ENCODE measurements at places on chromosomes 5 and 9.

- ATAC-seq = no peak
- H3K4me1 ChIP-seq = no peaks in the 10 kb centered on the region
- no peaks in the 10 kb centered on the region for H3K36me3 ChIP-seq
- no peaks in the 10 kb centered on the region for H3K27me3 ChIP-seq
- no peak overlapping the region for H3K27ac ChIP-seq
Measured at GRCh38 chr9:74521009-74521408, 23.9 kb downstream of the RORB start.

DNA sequence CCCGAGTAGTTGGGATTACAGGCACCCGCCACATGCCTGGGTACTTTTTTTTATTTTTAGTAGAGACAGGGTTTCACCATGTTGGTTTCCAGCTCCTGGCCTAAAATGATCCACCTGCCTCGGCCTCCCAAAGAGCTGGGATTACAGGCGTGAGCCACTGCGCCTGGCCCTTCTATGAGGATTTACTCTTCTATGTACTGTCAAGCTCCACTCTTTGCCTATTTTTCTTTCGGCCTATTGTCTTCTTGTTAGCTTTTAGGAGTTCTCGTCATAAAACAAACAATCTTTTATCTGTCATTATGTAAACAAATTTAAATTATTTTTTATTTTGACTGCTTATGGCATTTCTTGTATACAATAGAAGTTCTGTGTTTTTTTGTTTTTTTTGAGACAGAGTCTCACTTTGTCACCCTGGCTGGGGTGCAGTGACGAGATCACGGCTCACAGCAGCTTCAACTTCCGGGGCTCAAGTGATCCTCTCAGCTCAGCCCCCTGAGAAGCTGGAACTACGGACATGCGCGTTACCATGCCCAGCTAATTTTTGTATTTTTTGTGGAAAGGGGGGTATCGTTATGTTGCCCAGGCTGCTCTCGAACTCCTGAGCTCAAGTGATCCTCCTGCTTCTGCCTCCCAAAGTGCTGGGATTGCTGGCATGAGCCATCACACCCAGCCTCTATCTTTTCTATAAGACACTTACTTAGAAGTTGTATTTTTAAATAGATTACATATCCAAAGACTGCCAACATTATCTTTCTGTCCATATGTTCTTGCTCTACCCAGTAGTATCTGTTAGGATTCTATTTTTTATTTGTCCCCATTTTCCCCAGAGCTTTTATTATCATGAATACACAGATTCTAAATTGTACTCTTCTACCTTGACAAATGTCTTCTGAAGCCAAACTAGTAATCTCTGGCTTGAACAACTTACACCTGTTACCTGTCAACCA, 29.2 kb downstream of the CSNK1A1 start:
- H3K27ac ChIP-seq = peak overlapping the region; percentile 56
- H3K36me3 ChIP-seq = no peaks in the 10 kb centered on the region
- H3K4me1 ChIP-seq = peaks cover 45% of the 10 kb centered on the region

- no peaks in the 10 kb centered on the region for H3K36me3 ChIP-seq
- no peaks in the 10 kb centered on the region for H3K27me3 ChIP-seq
- no peak overlapping the region for H3K4me3 ChIP-seq
- H3K27ac ChIP-seq = no peak overlapping the region
- no peaks in the 10 kb centered on the region for H3K4me1 ChIP-seq
Measured at GRCh38 chr5:167207081-167207480, 1084.4 kb upstream of the WWC1 start.

DNA sequence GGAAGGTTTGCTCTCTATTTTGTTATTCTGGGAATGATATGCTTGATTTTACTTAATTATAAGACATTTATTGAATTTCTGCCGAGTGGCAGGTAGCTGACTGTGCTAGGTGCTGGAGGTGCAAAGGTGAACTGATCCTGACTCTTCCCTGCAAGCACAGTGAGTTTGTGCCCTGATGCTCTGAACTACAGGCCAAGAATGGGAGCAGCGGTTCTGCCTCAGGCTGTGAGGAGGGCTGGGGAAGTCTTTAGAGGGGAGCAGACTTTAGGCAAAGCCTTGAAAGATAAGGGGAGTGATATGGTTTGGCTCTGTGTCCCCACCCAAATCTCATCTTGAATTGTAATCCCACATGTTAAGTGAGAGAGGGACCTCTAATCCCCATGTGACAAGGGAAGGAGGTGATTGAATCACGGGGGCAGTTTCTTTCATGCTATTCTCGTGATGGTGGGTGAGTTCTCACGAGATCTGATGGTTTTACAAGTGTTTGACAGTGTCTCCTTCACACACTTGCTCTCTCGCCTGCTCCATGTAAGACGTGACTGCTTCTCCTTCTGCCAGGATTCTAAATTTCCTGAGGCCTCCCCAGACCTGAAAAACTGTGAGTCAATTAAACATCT, 73.1 kb downstream of the NDFIP1 start:
- H3K27me3 ChIP-seq = no peaks in the 10 kb centered on the region
- ATAC-seq = no peak
- no peaks in the 10 kb centered on the region for H3K36me3 ChIP-seq
- H3K4me1 ChIP-seq = peaks cover 1% of the 10 kb centered on the region
- no peak overlapping the region for H3K4me3 ChIP-seq

GRCh38 chr9:106486685-106487084, 376.3 kb upstream of the ZNF462 start:
- H3K27me3 ChIP-seq = no peaks in the 10 kb centered on the region
- no peak overlapping the region for H3K27ac ChIP-seq
- no peak overlapping the region for H3K4me3 ChIP-seq
- no peaks in the 10 kb centered on the region for H3K4me1 ChIP-seq
- ATAC-seq = no peak
- no peaks in the 10 kb centered on the region for H3K36me3 ChIP-seq

DNA sequence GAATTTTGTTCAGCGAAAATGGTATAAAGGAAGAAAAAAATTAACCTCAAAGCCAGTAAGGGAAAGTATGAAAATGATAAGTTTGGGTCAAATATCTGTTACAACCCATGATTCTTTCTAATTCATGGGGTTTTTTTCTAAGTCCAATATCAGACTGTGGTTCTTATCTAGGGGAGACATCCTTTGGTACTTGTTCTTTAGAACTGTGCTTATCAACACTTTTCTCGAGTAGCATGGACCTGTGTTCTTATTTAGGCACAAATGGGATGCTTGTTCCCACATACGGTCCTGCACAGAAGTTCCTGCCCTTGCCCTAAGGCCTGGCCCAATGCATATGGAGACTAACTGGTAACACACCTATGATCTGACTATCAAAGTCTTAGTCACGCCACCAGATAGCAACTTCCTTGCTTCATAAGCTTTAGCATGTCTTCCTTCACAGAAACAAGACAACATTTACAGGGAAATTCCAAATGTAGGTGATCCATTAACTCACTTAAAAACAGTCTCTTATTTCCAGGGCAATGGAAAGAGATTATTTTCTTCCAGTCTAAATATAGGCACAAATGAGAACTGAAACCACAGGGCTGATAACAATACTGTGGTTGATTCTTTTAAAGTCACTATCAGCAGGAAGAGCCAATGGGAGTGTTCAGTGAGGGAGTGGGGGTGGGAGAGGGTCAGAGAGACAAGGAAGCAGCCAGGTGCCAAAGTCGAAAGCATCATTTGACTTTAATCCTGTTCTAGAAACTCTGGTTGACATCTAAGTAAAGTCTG, 268.8 kb upstream of the ANKRD55 start:
- no peak for ATAC-seq
- no peak overlapping the region for H3K27ac ChIP-seq
- H3K4me3 ChIP-seq = no peak overlapping the region
- H3K27me3 ChIP-seq = no peaks in the 10 kb centered on the region

DNA sequence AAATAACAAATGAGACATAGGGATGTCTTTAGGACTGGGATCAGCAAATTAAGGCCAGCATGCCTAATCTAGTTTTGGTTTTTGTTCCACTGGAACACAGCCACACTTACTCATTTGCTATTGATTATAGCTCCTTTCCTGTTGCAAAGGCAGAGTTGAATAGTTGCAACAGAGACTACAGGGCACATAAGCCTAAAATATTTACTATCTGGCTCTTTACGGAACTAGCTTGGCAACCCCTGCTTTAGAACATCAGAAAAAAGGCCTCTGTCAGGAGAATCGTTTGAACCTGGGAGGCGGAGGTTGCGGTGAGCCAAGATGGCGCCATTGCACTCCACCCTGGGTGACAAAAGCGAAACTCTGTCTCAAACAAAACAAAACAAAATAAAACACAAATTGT, 384.8 kb downstream of the ELAVL2 start:
- no peaks in the 10 kb centered on the region for H3K27me3 ChIP-seq
- H3K4me3 ChIP-seq = no peak overlapping the region
- H3K4me1 ChIP-seq = no peaks in the 10 kb centered on the region
- no peak overlapping the region for H3K27ac ChIP-seq

DNA sequence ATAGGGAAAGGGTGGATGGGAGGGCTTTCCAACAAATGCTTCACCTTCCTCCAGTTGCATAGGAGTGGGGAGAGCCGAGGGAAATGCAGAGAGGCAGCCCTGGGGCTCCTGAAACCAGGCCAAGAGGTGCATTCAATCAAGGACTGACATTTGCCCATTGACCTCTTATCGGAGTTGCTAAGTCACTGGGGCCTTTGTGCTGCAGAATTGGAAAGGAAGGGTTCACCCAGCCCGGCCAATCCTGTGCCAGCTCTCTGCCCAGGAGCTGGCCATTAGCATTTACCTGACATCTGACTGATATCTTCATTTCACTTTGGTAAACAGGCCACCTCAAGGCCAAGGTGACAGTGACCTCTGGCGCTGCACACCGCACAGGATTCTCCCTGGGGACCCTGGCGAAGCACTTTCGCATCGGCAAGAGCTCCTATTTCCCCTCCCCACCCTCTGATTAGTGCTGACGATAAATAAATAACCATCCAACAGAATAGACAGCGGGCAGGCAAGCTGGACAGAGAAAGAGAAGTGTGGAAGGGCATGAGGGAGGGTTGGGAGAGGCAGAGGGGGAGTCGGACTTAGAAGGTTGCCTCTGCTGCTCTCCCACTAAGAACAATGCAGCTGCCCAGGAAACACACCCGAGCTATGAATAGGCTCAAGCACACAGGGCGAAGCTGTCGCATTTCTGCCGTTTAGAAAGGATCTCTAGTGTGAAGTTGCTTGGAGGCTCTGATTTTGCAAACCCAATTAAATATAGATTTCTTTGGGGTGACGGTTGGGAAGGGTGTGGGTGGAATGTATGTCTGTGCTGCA, 57.0 kb upstream of the BOD1 start:
- H3K4me3 ChIP-seq = no peak overlapping the region
- peaks cover 41% of the 10 kb centered on the region for H3K27me3 ChIP-seq
- H3K36me3 ChIP-seq = no peaks in the 10 kb centered on the region
- no peaks in the 10 kb centered on the region for H3K4me1 ChIP-seq

- H3K27ac ChIP-seq = peak overlapping the region; percentile 21
- no peaks in the 10 kb centered on the region for H3K27me3 ChIP-seq
- H3K36me3 ChIP-seq = peaks cover 49% of the 10 kb centered on the region
- no peak overlapping the region for H3K4me3 ChIP-seq
- peaks cover 42% of the 10 kb centered on the region for H3K4me1 ChIP-seq
Measured at GRCh38 chr9:131500939-131501541, 1.7 kb upstream of the POMT1 start.

GRCh38 chr5:134249469-134250379, 23.9 kb upstream of the PPP2CA start:
- no peak overlapping the region for H3K27ac ChIP-seq
- no peak overlapping the region for H3K4me3 ChIP-seq
- ATAC-seq = peak; percentile 55
- no peaks in the 10 kb centered on the region for H3K36me3 ChIP-seq
- H3K27me3 ChIP-seq = no peaks in the 10 kb centered on the region
- no peaks in the 10 kb centered on the region for H3K4me1 ChIP-seq

DNA sequence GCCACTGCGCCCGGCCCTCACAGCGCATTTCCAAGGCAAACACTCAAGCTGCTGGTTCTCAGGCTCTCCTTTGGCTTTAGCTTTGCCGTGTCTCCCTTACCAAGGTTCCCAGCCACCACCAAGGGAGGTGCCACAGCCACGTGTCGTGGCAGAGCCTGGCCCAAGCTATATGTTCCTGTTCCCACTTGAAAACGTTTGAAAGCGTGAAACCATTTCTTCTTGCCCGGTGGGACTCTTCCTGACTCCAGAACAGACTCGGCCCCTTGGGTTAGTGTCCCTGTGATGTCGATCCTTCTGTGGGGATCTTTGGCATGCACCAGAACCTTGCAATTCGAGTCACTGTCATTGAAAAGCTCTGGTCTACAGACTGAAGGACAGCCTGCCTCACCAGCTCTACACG, 147.9 kb downstream of the HSD17B3 start:
- H3K36me3 ChIP-seq = no peaks in the 10 kb centered on the region
- no peak overlapping the region for H3K4me3 ChIP-seq
- ATAC-seq = no peak
- peaks cover 8% of the 10 kb centered on the region for H3K4me1 ChIP-seq
- H3K27me3 ChIP-seq = no peaks in the 10 kb centered on the region

GRCh38 chr5:144433893-144434292, 263.2 kb downstream of the KCTD16 start:
- no peak overlapping the region for H3K27ac ChIP-seq
- H3K36me3 ChIP-seq = no peaks in the 10 kb centered on the region
- no peaks in the 10 kb centered on the region for H3K4me1 ChIP-seq
- ATAC-seq = no peak

GRCh38 chr5:81182396-81183390, 50.4 kb upstream of the CKMT2 start:
- no peaks in the 10 kb centered on the region for H3K36me3 ChIP-seq
- H3K4me3 ChIP-seq = no peak overlapping the region
- no peaks in the 10 kb centered on the region for H3K4me1 ChIP-seq
- no peak for ATAC-seq
- no peaks in the 10 kb centered on the region for H3K27me3 ChIP-seq

DNA sequence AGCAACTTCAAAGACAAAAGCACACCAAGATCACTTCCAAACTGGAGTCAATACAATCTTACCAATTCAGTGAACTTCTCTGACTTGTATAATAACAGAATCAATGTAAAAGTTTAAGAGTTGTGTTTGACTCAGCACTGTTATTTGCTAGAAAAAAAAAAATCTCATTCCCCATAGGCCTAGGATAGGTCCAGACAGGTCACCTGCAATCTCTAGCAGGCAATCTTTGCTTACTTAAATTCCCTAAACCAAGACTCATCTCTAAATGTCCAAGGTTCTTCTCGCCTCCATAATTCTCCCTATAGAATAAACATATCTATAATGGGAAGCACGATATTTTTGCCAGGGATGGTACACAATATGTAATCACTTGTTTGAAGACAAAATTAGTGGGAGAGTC, 2.5 kb downstream of the FAM169A start:
- no peak overlapping the region for H3K27ac ChIP-seq
- H3K4me3 ChIP-seq = no peak overlapping the region
- peaks cover 30% of the 10 kb centered on the region for H3K27me3 ChIP-seq
- H3K4me1 ChIP-seq = peaks cover 19% of the 10 kb centered on the region

GRCh38 chr9:111821006-111821528, 26.3 kb upstream of the SHOC1 start:
- no peak for ATAC-seq
- no peaks in the 10 kb centered on the region for H3K4me1 ChIP-seq
- H3K27me3 ChIP-seq = no peaks in the 10 kb centered on the region
- H3K36me3 ChIP-seq = no peaks in the 10 kb centered on the region
- no peak overlapping the region for H3K4me3 ChIP-seq

DNA sequence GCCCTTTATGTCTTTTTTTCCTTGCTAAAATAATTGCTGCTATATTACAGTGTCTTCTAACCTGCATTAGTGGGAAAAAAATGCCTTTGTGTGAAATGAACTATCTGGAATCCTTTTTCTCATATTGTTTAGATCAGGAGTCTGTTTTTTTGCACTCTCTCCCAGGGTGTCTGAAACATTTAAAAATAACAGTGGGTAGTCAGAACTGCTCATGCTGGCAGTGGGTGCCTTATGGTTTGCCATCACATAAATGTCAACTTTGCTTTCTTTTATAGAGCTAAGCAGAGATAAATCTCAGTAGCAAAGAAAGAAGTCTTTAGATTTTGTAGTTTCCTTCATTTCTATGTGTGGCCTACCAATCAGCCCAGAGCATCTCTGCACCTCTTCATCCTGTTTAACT, 347.8 kb upstream of the RGMB start:
- no peaks in the 10 kb centered on the region for H3K36me3 ChIP-seq
- H3K27me3 ChIP-seq = no peaks in the 10 kb centered on the region
- H3K4me3 ChIP-seq = no peak overlapping the region
- peak; percentile 31 for ATAC-seq
- peak overlapping the region; percentile 70 for H3K27ac ChIP-seq
- H3K4me1 ChIP-seq = peaks cover 36% of the 10 kb centered on the region

Measured in gastroesophageal sphincter (tissue), 4 donors.